HuH-7 (cell line): ENCODE measurements at places on chromosomes 1 and 21.

GRCh38 chr1:96865731-96866685 is 144.4 kb downstream of the PTBP2 start:
- no peak for DNase-seq

DNA sequence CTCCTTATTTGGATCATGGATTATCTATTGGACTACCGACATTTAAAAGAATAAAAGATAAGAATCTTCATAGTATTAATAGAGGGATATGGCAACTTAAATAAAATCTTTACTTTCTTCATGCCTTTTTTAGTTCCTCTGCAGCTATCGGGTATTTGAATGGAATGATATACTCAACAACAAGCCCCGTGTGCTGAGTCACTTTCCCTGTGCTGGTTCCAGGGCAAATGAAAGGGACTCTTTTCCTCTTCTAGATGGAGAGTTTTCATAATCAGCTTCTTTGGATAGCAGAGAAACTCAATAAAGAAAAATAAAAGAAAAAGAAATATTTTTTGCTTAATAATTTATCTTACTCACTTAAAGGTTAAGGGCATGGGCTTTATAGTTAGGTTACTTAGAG is 213.7 kb downstream of the LRRC40 start:
- no peak for DNase-seq

- peak; percentile 24 for DNase-seq
Measured at GRCh38 chr1:23980728-23981070, 572 bp upstream of the SRSF10 start.

DNA sequence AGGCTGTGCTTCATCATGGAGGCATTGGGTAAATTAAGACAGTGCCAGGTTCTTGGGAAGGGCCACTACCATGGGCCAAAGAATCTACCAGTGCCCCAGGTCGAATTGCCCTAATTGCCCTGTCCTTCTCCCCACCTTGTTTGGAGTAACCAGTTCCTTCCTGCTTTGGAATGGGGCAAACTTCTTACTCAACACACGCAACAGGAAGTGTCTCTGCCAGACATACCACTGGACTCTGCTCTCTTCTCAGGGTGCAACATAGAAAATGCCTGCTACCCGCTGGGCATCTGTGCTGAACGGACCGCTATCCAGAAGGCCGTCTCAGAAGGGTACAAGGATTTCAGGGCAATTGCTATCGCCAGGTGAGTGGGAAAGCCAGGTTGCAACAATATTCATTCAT is 15.8 kb downstream of the CDA start:
- DNase-seq = no peak

- no peak for DNase-seq
Measured at GRCh38 chr1:207815913-207816291, 64.0 kb downstream of the CD46 start.

DNA sequence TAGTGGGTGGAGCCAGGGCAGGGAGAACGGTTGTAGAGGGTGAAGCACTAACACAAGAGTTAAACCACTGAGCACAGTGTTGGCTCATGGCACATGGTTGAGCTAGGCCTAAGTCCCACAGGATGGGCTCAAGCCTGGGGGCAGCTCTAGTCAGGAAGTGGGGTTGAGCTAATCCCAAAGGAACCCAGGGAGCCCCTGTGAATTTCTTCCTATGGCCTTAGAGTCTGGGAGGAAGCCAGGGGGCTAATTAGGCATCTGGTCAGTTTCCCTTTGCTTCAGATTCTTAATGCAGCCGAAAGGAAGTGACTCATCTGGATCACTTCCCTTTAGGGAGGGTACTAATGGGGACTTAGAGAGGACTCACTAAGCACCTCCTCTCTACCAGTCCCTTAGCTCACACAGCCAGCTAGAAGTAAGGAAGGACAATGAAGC is 10.1 kb downstream of the CFAP45 start:
- DNase-seq = no peak

GRCh38 chr21:35053356-35054096 is 4.4 kb upstream of the RUNX1 start:
- no peak for DNase-seq
